ENCODE measurements at places on chromosomes 1 and 21.

DNA sequence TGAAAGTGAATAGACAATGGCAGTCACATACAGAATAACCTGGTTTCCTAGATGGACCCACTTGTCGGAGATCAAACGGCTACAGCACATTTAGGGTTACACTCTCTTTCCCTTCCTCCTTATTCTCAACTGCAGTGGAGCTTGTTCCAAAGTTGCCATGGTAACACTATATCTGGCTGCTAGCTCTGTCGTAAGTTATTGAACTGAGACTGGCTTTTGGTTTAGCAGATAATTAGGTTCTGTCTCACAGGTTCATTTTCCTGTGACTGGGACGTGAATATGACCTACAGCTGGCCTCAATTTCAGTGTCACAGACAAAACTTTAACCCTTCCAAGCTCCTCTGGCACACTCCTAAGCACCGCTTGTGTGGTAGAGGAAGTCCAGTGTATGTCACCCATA lies 875.8 kb downstream of the USP25 start:
- no peak for DNase-seq

DNA sequence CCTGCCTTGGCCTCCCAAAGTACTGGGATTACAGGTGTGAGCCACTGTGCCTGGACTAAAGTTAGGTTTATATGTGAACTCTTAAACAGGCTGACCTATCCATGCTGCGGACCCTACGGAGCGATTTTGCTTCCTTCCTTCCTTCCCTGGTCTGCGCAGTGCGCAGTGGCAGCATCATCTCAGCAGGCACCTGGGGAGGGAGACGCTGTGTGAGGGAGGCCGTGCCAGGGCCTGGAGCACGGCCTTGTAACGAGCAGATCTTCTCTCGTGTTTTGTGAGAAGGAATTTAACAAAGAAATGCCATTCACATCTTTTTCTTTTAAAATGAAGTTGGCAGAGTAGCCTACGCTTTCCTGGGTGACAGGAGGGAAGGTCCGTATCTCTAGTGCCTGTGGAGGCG lies 45.8 kb downstream of the PKNOX1 start:
- no peak for DNase-seq

DNA sequence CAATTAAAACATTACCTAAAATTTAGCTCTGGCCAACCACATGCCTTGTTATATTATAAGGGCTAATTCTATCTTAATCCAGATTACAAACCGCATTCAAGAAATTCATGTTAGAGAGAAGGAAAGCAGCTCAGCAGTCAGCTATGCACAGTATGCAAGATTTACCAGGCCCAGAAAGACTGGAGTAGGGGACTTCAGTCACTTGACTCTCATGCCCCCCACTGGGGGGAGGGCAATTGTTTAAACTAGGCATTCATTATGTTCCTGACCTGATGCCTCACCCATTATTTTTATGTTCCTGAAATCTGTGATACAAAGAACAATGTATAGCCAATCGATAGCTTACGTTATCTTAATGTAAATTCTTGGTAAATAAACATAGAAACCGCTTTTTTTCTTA lies 96.9 kb downstream of the ZNF644 start:
- no peak for DNase-seq

DNA sequence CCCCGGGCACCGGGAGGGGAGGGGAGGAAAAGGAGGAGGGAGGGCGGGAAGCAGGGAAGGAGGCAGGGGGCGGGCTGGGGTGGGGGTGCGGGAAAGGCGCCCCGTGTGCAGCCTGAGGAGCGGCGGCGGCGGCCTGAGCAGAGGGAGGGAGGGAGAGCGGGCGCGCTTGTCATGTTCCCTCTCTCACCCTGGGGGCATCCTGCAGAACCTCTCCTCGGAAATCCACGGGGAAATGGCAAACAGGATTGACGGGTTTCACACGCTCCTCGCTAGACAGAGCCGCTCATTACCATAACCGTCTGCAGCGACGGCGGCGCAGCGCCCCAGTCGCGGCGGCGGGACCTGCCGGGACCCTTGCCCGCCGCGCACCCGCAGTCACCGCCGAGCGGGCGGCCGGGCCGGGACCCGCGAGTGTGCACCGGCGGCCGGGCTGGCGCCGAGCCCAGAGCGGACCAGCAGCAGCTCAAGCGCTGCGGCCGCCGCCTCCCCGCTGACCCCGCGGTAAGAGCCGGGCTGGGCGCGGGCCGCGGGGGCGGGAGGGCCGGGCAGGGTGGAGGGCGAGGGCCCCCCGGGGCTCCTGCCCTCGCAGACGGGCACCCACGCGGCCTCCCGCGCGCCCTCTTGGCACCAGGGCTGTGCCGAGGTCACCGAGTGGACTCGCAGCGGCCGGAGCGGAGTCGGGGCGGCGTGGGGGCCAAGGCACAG lies at the start of gene SERTAD4:
TSS of gene SERTAD4 (plus strand) at position 286 of the 705 bp plus-strand sequence. CDS start 5,165 bp downstream, outside the sequence.
- peak; percentile 41 for DNase-seq

DNA sequence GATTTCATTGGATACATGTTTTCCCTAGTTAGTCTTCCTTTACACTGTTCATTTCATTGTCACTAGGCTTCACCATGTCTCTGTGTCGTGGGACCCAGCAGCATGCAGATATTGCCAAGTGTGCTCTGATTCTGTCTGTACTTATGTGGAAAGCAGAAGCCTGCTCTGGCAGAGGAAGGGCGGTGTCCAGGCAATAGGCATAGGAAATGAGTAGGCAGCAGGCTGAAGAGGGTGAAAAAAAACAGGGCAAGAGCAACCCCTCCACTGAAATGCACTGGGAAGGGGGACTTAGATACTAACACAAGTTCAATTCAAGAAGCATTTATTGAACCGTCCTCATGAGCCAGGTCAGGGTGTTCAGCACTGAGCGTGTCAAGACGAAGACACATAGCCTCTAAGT lies 85.2 kb upstream of the VAV3 start:
- no peak for DNase-seq

GRCh38 chr1:198545156-198545555 lies 4.7 kb upstream of the ATP6V1G3 start:
- no peak for DNase-seq

DNA sequence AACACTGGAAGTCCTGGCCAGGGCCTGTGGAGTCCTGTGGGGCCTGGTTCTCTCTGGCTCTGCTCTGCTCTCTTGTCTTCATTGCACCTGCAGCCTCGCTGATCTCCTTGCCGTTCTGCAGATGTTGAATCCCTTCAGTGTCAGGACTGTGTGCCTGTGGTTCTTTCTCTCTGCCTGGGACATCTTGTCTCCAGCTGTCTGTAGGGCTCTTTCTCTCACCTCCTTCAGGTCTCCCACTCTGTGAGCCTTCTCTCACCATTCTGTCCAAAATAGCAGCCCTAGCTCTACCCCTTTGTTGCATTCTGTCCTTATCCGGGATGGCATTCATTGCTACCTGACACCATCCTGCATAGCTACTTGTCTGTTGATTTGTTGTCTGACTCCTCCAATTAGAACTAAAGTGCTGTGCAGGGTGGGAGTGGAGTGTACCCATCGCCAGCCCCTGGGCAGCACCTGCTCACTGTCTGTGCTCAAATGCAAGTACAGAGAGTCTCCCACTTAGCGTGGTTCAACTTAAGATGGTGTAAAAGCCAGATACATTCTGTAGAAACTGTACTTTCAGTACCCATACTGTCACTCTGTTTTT lies 8.9 kb downstream of the PGBD2 start:
- DNase-seq: no peak

DNA sequence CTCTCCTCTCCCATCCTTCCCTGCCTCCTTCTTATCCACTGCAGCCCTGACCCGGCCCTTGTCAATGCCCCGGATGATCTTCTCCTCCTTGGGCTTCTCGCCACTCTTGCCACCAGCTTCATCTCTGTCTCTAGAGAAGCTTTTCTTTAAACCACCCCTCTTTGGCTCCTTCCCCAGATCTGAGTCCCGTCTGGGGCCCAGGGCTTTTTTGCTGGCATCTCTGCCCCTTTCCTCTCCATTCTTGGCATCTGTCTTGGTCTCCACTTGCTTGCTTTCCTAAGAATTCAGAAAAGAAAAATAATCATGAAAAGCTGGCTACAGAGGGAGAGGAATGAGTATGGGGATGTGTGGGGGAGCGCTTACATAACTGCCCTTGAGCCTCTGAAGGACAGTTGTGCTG lies 11.8 kb downstream of the SHISA4 start:
- DNase-seq: no peak

- DNase-seq: no peak
Observed at GRCh38 chr1:5887349-5887970, 104.8 kb downstream of the NPHP4 start.

DNA sequence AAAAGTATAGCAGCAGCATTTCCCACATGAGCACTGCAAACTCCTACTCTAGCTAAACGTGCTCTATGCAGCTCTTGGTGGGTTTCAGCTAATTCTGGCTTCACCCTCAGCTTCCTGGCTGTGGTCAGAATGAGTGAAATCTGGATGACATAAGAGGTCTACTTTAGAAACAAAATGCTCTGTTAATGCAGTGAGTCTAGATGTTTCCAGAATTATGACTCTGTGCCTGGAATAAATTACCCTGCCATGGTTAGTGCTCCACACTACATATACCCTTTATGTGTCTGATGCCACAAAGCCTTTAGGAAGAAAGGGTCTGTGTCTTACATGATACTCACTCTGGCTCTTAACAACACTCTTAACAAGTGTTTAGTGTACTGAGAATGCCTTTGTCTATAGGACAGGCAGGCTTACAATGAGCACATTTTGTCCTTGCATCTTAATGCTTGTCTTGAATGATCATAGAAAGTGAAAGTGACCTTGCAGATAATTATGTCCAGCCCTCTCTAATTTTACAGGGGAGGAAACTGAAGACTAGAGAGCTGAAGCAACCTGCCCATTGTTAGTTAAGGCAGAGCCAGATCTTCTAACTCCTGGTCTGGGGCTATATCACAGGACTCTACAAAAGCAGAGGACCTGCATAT lies 9.2 kb downstream of the S100A10 start:
- no peak for DNase-seq

GRCh38 chr1:180816132-180816531 lies 96.6 kb upstream of the KIAA1614 start:
- peak; percentile 2 for DNase-seq

DNA sequence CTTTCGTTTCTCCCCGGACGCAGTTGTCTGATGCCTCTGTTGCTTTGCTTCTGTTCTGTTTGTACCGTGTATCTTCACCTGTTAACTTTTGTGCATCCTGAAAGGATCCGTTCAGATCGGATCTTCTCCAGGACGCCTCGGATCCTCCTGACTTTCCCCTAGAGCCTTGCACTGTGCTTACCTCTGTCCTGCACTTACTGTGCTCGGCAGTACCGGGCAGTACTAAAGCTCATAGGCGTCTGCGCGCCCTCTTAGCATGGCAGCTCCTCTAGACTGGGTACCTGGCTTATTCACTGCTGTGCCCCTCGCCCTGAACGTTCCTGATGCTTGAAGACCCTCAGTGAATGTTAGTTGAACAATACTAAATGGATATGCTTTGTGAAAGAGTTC lies 934 bp downstream of the SCP2 start:
- DNase-seq: no peak

DNA sequence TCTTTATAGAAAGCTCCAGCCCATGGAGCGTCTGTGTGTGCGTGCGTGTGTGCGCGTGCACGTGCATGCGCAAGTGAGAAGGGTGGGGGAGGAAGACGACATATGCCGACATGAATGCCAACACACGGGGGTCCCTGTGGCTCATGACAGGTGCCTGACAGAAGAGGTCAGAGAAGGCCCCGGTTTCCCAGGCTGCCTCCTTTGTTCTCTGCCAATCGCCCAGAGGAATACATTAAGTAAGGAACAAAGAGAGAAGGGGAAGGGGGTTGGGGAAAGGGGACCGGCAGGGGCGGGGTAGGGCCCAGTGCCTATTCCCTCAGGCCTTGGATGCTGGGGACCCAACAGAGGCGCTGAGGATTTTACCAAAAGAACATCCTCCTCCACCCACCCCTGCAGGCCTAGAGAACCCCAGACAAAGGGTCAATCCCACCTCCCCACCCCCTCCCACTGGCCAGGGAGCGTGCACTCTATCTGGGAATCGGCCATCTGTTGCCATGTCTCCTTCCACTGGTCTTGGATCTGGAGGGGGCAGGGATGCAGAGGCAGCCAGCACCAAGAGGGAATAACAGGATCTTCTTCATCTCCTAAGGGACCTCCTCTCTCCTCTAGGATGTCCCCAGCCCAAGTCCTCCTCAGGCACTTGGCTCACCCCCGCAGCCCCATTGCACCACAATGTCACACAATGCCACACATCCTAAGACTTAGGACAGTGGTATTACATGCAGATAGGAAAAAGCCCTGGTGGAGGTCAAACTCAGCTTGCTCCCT lies 39.4 kb downstream of the PIK3C2B start:
- DNase-seq: no peak

GRCh38 chr1:23539698-23540266 lies 8.7 kb upstream of the E2F2 start:
- DNase-seq: peak; percentile 72

GRCh38 chr1:81225789-81226602 lies 574.7 kb upstream of the ADGRL2 start:
- no peak for DNase-seq

DNA sequence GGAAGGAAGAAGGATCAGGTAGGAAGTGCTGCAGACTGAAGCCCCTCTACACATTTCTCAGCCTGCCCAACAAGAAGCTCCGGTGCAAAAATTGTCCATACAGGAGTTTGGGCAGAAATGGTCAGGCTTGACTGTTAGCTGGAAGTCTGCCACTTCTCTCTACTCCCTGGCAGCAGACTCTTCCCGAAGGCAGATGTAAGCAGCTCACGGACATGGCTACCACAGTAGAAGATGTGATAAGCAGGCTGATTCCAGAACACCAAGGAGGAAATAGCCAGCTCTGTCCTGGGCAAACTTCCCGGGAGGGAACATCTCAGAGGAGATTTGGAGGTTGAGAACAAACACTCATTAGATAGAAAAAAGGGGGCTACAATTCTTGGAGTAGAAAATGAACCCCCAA lies 52.6 kb downstream of the TRABD2B start:
- DNase-seq: no peak

GRCh38 chr1:201634261-201634660 lies 95.3 kb downstream of the NAV1 start:
- DNase-seq: no peak

DNA sequence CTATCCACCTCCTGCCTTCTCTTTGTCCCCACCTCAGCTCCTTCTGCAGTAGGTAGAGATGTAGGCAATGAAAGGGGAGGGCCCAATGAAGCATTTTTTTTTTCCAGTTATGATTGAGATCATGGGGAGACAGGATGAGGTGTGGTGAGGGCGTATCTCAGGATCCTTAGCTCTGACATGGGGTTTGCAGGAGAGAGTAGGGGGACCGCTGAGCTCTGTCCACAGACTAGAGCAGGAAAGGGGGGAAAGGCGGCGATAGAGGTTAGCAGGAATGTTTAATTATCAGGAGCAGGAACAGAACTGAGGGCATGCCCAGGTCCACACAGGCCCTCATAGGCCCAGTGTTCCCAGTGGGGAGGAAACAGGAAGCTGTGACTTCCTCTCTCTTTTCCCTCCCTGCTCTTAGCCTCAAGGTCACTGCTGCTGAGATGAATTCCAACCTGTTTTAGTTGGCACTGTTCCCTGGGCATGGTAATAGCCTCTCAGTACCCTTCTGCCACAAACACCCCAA lies 901 bp upstream of the RXFP4 start:
- DNase-seq: no peak

- no peak for DNase-seq
Observed at GRCh38 chr1:83500987-83501591, 497.8 kb downstream of the TTLL7 start.

- no peak for DNase-seq
Observed at GRCh38 chr1:210819266-210819665, 314.7 kb downstream of the KCNH1 start.

- DNase-seq: no peak
Observed at GRCh38 chr1:17719874-17720273, 35.3 kb upstream of the ACTL8 start.

Data from NCI-H510A (cell line).